HS-27A (cell line): ENCODE measurements at places on chromosomes 16 and 17.
A peak's percentile ranks its signal among the peaks of the same experiment; 100 is the strongest.

DNA sequence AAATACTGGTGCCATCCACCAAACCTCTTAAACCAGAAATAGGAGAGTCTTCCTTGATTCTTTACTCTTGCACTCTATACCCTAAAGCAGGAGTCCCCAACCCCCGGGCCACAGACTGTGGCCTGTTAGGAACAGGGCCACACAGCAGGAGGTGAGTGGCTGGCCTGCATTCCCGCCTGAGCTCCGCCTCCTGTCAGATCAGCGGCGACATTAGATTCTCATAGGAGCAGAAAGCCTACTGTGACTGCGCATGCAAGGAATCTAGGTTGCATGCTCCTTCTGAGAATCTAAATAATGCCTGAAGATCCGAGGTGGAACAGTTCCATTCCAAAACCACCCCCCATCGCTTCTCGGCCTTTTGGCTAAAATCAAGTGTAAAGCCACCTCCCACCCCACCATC is 30.3 kb upstream of the SRCIN1 start:
- no peak for DNase-seq

GRCh38 chr16:84519855-84520254 is 15.4 kb upstream of the MEAK7 start:
- no peak for DNase-seq

DNA sequence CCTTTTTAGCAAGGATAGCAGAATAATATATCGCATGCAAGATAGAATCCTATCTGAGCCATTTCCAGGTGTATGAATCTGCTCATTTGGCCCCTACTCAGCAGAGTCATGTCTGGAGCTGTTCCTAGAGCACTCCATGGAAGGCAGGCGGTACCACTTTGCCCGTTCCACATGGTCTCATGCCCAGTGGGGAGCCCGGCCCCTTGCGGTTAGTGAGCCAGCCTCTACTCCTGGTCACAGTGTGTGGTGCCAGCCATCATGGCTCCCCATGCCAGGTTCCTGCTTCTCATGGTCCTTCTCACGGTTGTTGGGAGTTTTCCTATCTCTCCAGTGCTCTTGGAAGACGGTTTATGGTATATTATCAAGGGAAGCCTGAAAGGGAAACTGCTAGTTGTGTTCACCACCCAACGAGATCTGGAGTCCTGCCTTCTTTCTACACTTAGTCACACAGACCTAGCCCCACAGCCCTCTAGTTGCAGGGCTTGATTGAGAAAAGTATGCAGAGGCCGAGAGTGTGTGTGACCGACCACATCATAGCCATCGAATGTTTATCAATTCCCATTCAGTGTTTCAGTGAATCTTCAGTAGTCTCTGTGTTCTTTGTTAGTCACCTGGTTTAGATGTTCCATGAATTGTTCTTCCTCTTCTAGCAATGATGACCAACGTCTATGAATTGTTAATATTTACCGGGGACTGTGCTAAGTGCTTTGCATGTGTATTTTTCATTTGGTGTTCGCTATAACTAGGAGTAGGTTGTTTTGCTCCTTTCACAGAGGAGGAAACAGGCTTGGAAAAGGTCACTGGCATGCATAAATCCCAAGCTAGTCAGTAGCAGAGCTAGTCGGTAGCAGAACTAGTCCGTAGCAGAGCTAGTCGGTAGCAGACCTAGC is 9.6 kb downstream of the JPT2 start:
- no peak for DNase-seq

DNA sequence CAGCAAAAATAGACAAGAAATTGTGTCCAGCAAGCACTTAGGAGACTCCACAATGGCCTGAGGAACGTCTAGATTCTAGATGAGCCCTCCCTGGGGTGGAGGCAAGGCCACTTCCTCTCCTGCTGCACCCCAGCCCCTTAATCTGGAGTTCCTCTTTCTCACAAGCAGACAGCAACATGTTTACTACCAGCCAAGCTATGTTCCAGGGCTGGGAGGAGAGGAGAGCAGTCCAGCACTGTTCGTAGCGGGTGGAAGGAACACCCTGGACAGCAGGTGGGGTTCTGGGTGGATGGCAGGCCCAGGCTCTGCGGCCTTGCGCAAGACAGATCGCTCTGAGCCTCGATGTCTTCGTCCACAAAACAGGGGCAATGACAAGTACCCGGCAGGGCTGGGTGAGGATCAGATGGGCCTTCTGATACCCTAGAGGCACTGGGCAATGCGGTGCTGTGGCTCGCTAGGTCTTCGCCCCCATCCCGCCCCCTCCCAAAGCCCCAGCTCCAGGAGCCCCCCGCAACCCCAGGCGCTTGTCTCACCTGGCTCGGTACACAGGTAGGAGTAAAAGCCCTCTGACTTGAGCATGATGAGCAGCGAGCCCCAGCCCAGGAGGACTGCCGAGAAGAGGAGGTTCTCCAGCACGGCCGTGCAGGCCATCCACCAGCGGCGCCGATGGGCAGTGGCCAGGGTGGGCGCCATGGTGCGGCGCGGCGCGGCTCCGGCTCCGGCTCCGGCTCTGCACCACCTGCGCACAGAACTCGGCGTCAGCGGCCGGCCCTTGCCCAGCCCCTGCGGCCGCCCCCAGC is 1.3 kb downstream of the SLC43A2 start:
- no peak for DNase-seq

GRCh38 chr17:48483471-48484131 is 47.2 kb downstream of the HOXB1 start:
- DNase-seq: peak; percentile 98

DNA sequence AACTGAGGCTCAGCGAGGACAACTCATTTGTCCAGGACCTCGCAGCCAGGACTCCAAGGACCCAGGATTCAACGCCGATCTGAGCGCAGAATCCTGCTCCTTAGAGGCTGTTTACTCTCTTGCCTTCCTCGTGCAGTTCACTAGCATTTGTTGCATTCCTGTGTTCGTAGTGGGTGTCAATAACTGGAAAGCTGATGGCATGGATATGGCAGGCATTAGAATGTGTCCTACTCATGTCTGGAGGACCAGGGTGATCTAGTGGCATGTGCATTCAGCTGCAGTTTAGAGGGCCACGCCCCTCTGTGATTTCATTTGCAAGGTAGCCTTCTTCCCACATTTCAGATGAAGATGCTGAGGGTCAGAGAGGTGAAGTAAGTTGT is 510 bp downstream of the CRISPLD2 start:
- DNase-seq: no peak

DNA sequence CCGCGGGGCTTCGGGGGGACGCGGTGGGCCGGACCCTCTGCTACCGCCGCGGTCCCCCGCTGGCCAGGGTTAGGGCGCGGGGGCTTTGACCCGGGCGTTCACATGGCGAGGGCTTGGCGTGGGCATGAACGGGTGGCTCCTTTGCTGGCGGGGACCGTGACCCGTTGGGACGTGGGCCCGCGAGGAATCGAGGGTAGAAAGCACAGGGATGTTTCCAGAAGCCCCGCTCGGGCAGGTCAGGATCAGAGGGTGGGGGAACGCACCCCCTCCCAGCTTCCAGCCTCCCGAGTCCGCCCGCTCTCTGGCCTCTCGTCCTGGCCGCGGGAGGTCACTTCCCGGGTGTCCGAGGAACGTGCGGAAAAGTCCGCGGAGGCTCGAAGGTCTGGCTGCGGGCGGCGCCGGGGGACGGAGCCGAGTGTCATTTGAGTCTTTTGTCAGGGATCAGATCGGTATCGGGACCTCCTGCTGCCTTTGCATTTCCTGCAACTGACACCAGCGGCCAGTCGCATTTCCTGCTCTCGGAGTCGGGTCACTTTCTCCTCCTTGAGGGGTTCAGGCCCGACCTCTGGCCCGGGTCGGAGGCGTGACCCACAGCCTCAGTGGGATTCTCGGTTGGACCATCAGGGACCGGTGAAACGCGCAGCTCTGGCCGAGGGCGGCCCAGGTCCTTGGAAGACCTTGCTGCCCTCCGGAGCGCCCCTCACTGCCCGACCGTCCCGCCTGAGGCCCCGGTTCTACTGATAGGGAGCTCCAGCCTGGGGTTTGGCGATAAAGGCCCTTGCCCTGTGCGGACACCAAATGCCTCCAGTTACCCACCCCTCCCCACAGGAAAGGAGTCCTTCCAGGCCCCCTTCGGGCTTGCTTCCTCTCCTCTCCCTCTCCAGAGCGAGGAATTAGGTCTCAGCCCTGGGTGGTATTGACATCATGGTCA is 702 bp upstream of the WNT3 start:
- no peak for DNase-seq

- no peak for DNase-seq
Measured at GRCh38 chr16:62404842-62405611, 368.8 kb upstream of the CDH8 start.

DNA sequence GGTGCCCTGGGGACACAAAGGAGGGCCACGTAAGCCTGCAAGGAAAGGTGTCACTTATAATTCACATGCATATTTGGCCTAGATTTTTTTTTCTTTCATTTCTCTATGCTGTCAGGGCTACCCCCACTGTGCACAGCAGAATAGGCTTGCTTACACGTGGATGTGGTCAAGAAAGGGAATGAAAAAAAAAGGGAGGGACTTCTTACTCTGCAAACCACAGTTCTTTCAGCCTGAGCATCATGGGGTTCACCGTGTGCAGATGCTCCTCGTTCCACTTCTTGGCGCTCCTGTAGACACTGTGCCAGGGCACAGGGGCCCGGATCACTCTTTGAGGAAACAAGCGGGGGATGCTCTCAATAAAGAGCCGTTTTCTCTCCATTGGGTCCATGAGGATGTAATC is 16.6 kb downstream of the DNAH3 start:
- DNase-seq: no peak

GRCh38 chr16:87133966-87134627 is 183.1 kb downstream of the C16orf95 start:
- no peak for DNase-seq

GRCh38 chr17:72901657-72902056 is 190.8 kb downstream of the SLC39A11 start:
- DNase-seq: no peak

- DNase-seq: no peak
Measured at GRCh38 chr16:49918257-49918656, 62.3 kb upstream of the ZNF423 start.

DNA sequence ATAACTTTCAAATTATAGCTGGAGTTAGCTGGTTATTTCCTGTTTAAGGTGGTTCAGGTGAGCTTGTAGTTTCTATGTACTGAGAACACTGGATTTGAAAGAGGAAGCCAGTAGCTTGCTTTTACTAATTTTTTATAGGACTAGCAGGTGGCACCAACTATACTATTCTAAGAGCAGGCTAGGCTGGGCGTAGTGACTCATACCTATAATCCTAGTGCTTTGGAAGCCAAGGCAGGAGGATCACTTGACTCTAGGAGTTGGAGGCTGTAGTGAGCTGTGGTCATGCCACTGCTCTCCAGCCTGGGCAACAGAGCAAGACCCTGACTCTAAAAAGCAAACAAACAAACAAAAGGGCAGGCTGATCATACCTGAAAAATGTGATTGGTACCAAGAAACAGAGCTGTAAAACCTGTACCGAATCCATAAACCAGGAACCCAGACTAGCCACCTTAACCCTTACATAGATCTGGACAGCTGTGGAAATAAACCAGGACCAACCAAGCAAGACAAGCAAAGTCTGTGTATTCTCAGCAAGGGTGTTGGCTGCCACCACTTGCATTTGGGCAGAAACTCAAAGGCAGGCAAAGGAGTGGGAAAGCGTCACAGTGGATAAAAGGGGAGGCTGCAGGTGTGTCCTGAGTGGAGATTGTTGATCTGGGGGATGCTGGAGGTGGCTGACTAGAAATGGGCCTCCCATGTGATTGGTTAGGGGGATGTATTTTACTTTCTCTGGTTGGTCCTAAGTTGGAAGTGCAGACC is 36.3 kb downstream of the SLC47A1 start:
- DNase-seq: no peak

GRCh38 chr16:6682142-6682811 is 650.4 kb upstream of the RBFOX1 start:
- no peak for DNase-seq

DNA sequence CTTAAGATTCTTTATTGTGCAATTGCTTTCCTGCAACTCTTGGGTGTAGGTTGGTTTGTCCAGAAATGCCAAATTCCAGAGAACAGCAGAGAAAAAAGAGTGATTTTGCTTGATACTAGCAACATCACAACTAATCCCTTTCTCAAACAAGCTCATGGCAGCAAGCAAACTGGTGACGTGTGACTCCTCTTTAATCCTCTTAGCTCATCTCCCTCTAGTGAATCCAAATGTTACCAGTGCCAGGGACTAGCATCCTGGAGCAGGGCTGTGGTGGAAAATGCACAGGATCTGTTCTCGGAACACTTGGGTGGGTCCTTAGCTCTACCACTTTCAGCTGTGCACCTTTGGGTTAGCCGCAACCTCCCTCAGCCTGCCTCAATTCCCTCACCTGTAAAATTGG is 204.0 kb upstream of the CCL2 start:
- no peak for DNase-seq

DNA sequence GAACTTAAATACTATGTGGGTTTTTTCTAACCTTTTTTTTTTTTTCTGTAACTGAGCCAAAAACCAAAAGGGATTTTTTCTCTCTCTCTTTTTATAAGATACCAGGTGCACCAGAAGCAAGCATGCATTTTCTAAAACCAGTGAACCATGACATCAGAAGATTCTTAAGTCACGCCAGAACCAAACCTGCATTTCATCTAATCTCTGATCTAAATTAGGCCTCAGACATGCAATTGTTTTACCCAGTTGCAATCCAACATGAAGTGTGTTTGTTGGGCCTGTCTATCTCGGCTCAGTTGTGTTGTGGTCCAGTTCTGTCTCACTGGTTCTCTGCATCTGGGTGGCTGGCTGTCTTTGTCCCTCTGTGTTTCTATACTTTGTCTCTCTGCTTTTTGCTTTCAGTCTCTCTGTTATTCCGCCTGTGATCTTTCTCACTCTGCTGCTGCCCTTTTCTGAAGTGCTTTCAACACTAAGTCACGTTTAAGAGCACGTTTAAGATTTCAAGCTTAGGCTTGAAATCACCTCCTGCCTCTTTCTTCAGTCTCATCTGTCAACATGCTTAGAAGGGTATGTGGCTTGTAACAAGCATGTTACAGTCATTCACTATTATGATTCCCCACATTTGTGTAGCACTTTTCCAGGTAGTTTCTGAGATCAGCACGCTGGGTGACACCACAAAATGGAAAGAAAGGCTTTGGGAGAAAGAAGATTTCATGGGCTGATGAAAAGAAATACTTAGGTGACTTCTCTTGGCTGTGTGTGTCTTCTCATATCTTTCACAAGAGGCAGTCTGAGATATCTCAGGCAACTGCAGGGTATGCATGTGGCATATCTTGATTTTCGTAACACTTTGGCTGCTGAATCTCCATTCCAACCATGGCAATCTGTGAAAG is 488.9 kb downstream of the SHISA9 start:
- no peak for DNase-seq

DNA sequence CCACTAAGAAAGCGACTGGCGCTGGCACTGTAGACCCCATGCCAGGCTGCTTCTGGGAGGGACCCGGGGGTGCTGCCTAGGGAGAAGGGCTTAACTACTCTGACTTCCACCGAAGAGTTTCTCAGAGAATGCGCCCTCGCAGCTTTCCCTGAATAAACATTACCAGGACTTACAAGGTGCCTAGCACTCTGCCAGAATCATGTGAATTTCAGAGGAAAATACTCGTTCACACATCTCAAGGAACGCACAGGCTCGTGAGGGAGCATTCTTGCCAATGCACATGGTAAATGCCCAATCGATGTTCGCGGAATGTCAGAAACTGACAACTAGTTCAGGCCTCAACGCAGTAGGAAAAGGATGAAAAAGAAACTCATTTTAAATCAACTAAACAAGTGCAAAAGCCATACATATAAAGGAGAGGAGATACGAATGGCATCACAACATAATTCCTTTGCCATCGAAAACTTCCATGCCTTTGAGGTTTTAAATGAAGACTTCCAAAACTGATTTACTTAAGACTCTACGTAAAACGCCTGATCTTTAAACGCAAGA is 999 bp downstream of the CMC2 start:
- no peak for DNase-seq
